Neural crest cell (in vitro differentiated cells): ENCODE measurements at places on chromosomes 3 and 15.

DNA sequence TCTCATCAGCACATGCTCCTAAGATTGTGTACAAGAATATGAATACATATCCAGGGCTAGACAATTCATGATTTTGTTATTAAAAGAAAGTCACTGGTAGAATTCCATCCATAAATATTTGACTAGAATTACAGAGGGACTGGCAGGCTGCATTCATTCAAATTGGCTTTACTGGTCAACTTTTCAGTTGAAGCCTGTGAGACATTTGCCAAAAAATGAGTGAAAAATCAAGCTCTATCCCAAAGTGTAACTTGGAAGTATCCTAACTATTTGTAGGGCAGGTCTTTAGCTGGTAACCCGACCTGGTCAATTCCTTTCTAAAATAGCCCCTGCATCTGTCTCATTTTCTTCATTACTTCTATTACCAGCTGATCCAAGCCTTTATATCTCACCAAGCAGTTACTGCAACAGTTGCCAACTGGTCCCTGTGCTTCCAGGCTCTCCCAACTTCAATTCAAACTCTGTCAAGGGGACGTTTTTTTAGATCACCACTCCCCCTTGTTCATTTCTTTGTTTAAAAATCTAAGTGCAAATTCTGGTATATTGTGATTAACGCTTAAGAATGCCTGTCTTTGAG lies 173.1 kb upstream of the TBL1XR1 start:
- H3K4me3 ChIP-seq = no peak overlapping the region
- no peak overlapping the region for H3K27ac ChIP-seq
- DNase-seq = no peak
- no peaks in the 10 kb centered on the region for H3K27me3 ChIP-seq
- no peaks in the 10 kb centered on the region for H3K36me3 ChIP-seq
- H3K4me1 ChIP-seq = peaks cover 39% of the 10 kb centered on the region

DNA sequence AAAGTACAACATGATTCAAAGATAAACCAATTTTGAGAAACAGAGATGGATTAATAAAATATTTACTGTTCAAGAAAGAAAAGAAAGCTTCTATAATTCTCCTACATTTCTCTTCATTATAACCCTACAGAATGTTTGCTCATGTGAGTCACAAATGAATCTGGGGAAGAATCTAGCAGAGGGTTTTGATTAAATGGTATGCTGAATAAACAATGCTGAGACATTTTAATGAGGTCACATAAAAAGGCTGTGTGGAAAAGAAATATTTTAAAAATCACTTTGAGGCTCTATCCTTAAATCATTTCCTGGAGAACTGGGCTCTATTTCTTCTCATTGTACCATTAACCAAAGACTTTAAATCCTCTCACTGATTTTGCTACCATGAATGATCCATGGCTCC lies 727.7 kb downstream of the NTRK3 start:
- DNase-seq = no peak
- peaks cover 4% of the 10 kb centered on the region for H3K4me1 ChIP-seq
- no peak overlapping the region for H3K27ac ChIP-seq
- no peaks in the 10 kb centered on the region for H3K27me3 ChIP-seq

- H3K36me3 ChIP-seq = no peaks in the 10 kb centered on the region
- no peak overlapping the region for H3K4me3 ChIP-seq
- no peak for DNase-seq
- peak overlapping the region; percentile 92 for H3K27ac ChIP-seq
- peaks cover 39% of the 10 kb centered on the region for H3K4me1 ChIP-seq
Observed at GRCh38 chr3:39144095-39144747, 9.2 kb downstream of the CSRNP1 start.

DNA sequence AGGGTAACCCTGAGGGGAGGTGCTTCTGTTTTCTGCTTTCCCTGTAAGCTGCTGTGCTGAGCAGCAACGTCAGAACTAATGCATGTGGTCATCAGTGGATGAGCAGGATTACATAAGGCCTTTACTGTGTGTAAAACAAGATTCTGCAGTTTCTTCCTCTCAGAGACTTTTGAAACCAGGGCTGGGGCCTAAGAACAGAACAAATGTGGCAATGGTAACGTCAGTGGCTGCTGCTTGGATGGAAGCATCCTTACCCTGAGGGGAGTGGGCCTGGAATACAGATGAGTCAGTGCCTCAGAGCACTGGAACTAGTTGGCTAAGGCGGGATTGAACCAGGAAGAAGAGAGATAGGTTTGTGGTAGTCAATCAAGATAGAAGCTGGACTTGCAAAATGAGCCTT lies 180.2 kb upstream of the KCNH8 start:
- no peak overlapping the region for H3K4me3 ChIP-seq
- H3K27me3 ChIP-seq = no peaks in the 10 kb centered on the region
- H3K36me3 ChIP-seq = peaks cover 23% of the 10 kb centered on the region
- no peak overlapping the region for H3K27ac ChIP-seq
- DNase-seq = no peak
- peaks cover 6% of the 10 kb centered on the region for H3K4me1 ChIP-seq

- H3K27me3 ChIP-seq = no peaks in the 10 kb centered on the region
- no peaks in the 10 kb centered on the region for H3K36me3 ChIP-seq
- no peak for DNase-seq
- H3K27ac ChIP-seq = no peak overlapping the region
- H3K4me1 ChIP-seq = no peaks in the 10 kb centered on the region
Observed at GRCh38 chr3:25056803-25057351, 371.2 kb upstream of the RARB start.

- H3K36me3 ChIP-seq = no peaks in the 10 kb centered on the region
- H3K4me1 ChIP-seq = no peaks in the 10 kb centered on the region
- no peaks in the 10 kb centered on the region for H3K27me3 ChIP-seq
- no peak overlapping the region for H3K27ac ChIP-seq
- H3K4me3 ChIP-seq = no peak overlapping the region
Observed at GRCh38 chr3:179852142-179852905, 184.4 kb downstream of the PEX5L start.

- H3K27ac ChIP-seq = no peak overlapping the region
- no peak overlapping the region for H3K4me3 ChIP-seq
- no peaks in the 10 kb centered on the region for H3K4me1 ChIP-seq
- H3K36me3 ChIP-seq = no peaks in the 10 kb centered on the region
Observed at GRCh38 chr3:135329479-135329878, 534.4 kb downstream of the EPHB1 start.

- H3K27me3 ChIP-seq = no peaks in the 10 kb centered on the region
- no peaks in the 10 kb centered on the region for H3K36me3 ChIP-seq
Observed at GRCh38 chr3:163936543-163936942, 1141.8 kb downstream of the SI start.

- no peak overlapping the region for H3K4me3 ChIP-seq
- H3K27ac ChIP-seq = no peak overlapping the region
- DNase-seq = no peak
- H3K4me1 ChIP-seq = peaks cover 7% of the 10 kb centered on the region
Observed at GRCh38 chr15:33022629-33023028, 171.9 kb downstream of the FMN1 start.

DNA sequence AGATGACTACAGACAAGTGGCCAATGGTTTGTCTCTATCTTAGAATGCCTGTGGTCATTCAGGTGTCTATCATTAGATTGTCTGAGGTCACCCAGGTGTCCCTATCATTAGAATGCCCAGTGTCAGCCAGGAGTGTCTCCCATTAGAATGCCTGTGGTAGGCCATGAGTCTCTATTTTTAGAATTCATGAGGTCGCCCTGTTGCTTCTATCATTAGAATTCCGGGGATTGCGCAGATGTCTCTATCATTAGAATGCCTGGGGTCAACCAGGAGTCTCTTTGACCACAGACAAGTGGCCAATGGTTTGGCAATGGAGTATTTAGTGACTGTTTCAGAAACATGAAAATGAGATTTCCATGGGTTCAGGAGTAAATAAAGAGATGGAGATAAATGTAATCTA lies 7.6 kb downstream of the RTP2 start:
- no peak overlapping the region for H3K4me3 ChIP-seq
- H3K27ac ChIP-seq = no peak overlapping the region
- H3K36me3 ChIP-seq = no peaks in the 10 kb centered on the region
- no peaks in the 10 kb centered on the region for H3K4me1 ChIP-seq

- no peaks in the 10 kb centered on the region for H3K36me3 ChIP-seq
- H3K27ac ChIP-seq = no peak overlapping the region
- H3K27me3 ChIP-seq = no peaks in the 10 kb centered on the region
- peaks cover 4% of the 10 kb centered on the region for H3K4me1 ChIP-seq
- DNase-seq = no peak
- H3K4me3 ChIP-seq = no peak overlapping the region
Observed at GRCh38 chr15:57445872-57446271, 69.6 kb downstream of the CGNL1 start.

- H3K36me3 ChIP-seq = peaks cover 6% of the 10 kb centered on the region
- peaks cover 3% of the 10 kb centered on the region for H3K27me3 ChIP-seq
- no peak overlapping the region for H3K27ac ChIP-seq
- no peak for DNase-seq
- no peaks in the 10 kb centered on the region for H3K4me1 ChIP-seq
Observed at GRCh38 chr15:62307551-62307950, 142.5 kb upstream of the C2CD4B start.

DNA sequence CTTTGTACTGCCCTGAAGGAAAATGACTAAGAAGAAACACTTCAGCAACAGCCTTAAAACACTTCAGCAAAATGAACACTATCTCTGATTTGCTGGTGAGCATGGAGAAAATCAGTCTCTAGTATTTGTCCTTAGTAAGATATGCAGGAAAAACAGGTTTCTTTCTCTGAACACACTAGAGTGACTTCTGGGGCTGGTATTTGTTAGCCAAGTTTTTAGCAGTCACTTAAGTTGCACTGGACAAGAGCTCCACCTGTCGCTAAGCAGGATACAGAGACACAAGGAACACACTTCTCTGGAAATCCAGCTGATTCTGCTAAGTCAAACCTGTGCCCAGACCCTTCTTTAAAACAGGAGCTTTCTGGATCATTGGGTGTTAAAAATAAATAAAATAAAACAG lies 65.3 kb downstream of the CHAC1 start:
- no peak for DNase-seq
- H3K4me3 ChIP-seq = no peak overlapping the region
- H3K27me3 ChIP-seq = no peaks in the 10 kb centered on the region
- no peaks in the 10 kb centered on the region for H3K4me1 ChIP-seq
- H3K27ac ChIP-seq = no peak overlapping the region
- H3K36me3 ChIP-seq = no peaks in the 10 kb centered on the region
